ENCODE measurements at places on chromosomes 12 and 14.

DNA sequence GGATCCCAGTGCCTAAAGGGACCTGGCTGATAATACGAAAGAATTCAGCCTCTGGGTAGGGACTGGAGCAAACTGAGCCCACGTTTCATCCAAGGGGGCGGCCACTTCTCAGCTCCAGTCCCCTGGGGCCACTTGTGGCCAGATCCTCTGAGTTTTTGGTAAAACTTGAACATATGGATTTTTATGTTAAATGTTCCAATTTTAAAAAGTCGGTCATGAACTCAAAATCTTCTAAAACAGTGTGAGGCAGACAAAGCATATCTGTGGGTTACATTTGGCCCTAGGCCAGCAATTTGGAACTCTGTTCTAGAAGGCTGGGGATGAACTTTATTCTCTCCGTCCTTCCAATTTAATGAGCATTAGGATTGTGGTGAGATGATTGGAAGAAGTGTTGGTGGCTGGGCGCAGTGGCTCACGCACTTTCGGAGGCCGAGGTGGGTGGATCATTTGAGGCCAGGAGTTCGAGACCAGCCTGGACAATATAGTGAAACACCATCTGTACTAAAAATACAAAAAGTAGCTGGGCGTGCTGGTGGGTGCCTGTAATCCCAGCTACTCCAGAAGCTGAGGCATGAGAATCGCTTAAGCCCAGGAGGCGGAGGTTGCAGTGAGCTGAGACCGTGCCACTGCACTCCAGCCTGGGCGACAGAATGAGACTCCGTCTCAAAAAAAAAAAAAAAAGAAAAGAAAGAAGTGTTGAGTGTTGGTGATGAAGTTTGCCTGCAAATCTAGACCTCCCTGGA is 3.0 kb upstream of the PPP1CC start:
- DNase-seq: no peak

DNA sequence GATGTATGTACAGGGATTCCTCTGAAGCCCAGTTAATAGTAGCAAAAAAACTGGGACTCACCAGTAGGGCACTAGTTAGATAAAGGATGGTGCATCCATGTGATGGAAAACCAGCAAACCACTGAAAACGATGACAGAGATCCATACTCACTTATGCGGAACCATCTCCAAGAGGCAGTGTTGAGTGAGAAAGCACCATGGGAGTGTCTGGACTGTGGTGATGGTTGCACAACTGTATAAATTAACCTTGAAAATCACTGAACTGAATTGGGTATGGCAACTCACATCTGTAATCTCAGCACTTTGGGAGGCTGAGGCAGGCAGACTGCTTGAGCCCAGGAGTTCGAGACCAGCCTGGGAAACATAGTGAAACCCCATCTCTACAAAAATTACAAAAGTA is 53.6 kb upstream of the ZFP36L1 start:
- no peak for DNase-seq

DNA sequence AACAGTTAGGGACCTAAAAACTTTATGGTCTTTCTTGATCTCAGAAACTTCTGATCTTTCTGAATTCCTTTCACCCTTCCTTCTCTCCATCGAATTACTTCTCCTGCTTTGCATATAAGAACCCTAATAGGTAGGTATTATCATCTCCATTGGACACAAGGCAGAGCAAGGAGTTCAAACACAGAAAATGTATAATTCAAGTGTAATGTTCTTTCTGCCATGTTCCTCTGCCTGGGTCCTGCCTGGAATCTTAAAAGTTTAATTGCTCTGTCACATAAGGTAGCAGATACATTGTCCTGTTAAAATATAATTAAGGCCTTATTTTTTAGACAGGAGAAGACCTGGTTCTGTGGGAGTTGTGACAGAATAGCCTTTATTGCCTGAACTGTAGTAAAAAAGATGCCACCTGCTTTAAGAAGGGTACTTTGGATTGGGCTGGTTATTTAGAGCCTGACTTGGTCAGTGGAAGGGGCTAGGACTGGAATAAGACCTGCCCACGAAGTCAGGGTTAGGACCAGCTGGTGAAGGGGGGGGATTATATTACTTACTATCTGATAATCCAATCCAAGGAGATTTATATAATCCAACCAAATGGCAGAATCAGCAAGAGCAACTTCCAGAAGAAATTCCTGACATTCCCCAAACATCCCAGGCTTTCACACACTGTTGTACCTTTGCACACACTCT is 10.4 kb downstream of the G2E3 start:
- no peak for DNase-seq

DNA sequence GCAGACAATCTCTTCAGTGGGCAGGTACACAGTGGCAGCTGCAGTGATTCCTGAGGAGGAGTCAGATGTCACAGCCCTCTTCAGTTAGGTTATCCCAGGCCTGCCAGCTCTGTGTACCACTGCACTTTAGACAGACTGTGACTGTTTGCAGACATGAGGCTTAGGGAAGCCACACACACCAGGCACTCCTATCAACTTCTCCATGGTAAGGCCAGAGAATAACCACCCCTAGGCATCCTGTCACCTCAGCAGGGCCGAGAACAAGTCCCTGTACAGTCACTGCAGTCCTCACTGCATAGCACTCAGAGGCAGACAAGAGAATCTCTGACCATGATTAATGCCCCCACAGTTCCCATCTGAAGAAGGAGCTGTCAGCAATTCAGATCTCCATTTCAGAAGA is 296.5 kb downstream of the GALC start:
- DNase-seq: no peak

- no peak for DNase-seq
Observed at GRCh38 chr14:56046546-56046945, 71.7 kb upstream of the PELI2 start.

DNA sequence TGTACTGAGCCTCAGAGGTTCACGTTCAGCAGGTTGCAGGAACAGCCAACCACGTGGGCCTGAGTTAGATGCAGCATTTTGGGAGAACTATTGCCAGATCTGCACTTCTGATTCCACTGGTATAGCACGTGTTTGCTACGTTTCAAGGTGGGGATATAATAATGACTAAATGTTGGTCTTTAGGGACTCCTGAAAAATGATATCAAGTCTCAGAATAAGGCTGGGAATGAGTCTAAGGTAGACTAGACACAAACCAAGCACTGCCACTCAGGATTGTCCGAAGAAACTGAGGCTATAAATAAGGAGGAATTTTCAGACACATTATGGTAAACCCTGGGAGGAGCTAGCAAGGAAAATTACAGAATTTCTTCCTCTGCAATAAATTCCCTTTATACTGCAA is 98.1 kb downstream of the ESR2 start:
- no peak for DNase-seq

- DNase-seq: no peak
Observed at GRCh38 chr14:93183596-93184317, 940 bp downstream of the MOAP1 start.

- DNase-seq: no peak
Observed at GRCh38 chr12:62720661-62721330, 214.2 kb downstream of the PPM1H start.

- DNase-seq: no peak
Observed at GRCh38 chr14:68486033-68486732, 306.7 kb downstream of the ZFP36L1 start.

- DNase-seq: peak; percentile 43
Observed at GRCh38 chr12:49088150-49088931, 6.3 kb downstream of the DHH start.

DNA sequence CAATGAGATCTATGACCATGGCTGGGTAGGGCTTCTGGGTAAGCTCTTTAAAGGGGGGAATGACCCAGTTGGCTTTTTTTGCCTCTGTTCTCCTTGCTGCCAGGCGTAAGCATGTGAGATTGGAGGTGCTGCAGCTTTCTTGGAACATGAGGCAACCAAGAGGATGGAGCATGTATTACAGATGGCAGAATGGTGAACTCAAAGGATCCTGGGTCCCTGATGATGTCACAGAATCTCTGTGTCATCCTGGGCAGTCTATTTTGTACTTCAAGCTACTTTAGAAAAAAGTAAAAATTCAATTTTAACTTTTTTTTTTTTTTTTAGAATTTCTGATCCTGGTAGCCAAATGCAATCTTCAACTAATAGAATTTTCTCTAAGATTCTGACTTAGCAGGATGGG is 8.0 kb downstream of the KRT82 start:
- DNase-seq: no peak

DNA sequence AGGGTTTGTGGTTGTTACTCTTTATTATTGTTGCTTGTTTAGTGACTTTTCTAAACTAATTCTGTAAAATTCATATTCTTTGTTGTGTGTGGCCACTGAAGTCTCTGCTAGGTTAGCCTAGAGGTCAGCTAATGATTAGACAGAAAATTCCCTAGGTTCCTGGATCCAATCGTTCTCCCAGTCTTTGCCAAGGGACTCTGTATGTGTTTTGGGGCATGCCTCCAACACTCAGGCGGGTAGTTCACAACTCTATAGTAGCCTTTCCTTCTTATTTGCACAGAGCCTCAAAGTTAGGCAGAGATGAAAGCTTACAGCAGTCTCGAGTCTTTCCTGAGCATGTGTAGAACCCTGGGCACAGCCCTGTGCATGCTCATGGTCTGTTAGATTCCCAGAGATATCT is 32.7 kb upstream of the RIN3 start:
- DNase-seq: no peak

DNA sequence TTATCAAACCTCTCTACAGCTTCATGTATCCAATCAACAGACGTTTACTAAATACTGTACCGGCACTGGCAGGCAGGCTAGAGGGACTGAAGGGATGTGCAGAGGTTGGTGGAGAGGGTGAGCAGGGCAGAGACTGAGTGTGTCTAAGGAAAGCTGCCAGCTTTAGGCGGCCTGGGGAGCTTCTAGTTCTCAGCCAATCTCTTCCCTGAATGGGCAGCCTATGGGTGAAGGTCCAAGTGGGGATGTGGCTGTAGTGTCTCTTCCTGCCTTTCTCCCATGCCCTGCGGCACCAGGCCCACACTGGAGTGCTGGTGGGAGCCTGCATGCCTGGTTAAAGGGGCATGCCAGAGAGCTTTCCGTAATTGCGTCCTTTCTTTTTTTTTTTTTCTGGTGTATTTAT is 239.8 kb downstream of the CACNA1C start:
- no peak for DNase-seq

DNA sequence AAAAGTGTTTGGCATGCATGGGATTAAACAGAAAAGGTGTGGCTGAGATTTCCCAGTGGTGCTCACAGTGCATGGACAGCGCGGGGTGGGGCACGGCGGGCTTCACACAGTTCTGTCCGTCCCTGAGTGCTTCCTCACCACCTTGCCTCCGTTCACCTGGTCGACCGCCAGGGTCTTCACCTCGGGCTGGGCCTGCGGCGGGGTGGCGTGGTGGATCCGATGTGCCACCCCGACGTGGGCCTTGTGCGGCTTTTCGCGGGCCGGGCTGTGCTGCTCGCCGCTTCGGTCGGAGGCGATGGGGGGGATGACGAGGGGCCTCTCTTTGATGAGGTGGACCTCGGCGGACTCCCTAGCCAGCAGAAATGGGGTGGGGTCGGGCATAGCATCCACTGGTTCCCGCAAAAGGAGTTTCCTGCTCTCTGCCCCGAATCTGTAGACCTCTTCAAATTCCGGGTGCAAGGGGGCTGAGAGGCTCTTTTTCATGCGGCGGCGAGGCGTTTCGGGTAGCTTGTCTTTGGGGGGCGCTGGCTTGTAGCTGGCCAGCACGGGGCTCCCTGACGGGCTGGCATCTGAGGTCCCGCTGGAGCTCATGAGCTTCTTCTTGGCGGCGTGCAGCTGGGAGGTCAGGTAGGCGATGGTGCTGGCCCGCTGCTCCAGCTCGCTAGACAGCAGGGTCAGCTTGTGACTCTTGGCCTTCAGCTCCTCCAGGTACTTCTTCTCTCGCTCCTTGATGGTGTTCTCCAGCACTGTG is 35.5 kb downstream of the CCDC92 start:
- no peak for DNase-seq

DNA sequence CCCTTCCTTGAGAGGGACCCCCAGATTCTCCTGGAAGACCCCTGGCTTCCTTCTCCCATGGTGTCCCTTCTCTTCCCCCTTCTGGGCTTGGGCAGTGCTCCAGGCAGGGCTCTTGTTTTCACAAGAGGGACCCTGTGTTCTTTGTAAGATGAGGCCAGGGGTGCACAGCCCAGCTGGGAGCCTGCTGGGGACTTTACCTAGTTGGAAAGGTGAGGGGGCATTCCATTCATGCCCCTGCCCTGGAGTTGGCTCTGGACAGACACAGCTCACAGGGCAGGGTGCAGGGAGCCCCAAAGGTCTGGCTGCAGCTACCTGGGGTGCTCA is 31.2 kb downstream of the ISCA2 start:
- DNase-seq: no peak

DNA sequence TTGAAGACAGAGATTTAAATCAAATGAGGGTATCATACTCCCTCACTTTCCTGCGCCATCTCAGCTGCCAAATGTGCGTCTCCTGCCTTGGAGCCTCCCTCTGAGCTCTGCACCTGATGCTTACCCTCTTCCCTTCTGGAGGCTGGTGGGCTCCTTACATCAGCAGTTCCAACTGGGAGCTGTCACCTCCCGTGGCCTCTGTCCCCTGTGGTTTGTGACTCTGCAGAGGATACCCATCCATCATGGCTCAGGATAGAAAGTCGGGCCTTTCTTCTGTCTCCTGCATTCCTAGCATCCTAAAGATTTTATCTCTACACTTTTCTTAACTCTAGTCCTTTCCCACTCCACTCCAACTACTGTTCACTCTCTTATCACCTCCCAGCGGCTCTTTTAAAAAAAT is 570.6 kb downstream of the BCL11B start:
- DNase-seq: no peak

- DNase-seq: no peak
Observed at GRCh38 chr12:5510251-5510805, 78.4 kb downstream of the NTF3 start.
